Left colon (tissue), 2 donors: ENCODE measurements at places on chromosomes 4 and X.

- DNase-seq = no peak
These were observed 39.5 kb downstream of the TMEM154 start for GRCh38 chr4:152640058-152640921.

GRCh38 chrX:69374569-69374968 is 129.6 kb upstream of the NALF2 start:
- DNase-seq = no peak

DNA sequence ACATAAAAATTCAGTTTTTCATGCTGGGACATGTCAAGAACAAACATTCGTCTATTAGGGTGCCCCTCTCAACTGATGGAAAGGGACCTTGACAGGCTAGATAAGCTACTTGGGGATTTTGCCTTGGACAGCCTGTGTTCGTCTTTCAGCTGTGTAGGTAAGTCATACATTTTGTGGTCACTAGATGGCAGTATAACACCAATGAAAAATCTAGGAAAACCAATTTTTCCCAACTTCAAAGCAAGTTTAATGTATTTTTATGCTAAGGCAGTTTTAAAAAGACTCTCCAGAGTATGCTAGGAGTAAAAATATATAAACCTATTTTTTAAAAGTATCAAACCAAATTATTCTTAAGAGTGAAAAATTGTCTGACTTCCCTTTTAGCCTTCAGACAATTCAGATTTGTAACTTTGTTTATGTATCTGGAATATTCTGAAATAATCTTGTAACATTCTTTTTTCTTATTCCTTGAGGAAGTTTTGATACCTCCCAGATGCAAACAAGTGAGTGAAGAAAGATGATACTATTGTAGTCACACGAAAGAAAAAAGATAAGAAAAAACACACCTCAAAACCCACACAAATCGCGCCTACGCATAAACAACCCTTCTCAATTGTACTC is 158.3 kb downstream of the CPE start:
- DNase-seq = no peak

DNA sequence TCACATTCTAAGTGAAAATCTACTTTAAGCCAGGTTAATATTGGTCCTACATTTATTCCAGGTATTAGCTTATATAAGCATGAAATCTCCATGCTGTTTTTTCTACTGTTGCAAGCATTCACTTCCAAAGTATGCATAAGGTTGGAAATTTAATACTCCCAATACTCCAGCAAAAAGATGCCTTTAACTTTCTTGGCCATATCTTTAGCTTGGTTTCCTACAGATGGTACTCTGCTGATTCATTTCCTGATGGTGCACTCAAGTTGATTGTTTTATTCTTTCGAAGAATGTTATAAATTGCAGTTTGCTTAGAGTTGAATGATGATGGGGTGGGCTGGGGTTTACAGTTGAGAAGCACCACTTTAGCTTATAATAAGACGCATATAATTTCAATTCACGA is 330.2 kb downstream of the PTTG2 start:
- DNase-seq = no peak
